Thoracic aorta endothelial cell (primary cell): ENCODE measurements at places on chromosomes 12 and 14. TPM values are rescaled to one million over a fixed set of nuclear protein-coding genes. Genes with fewer than 3 reads are reported as not detected.

The SYNE3 gene
- 14.8 and 19.8 TPM in 2 replicates for total RNA-seq

The PIWIL1 gene
- not detected in 2 replicates for total RNA-seq

The STAB2 gene
- not detected in 2 replicates for total RNA-seq

The TRAF3 gene
- 27.7 and 28.6 TPM in 2 replicates for total RNA-seq

The TBC1D30 gene
- 20.1 and 29.1 TPM in 2 replicates for total RNA-seq

The PTPRR gene
- 0.86 and 2.1 TPM in 2 replicates for total RNA-seq

The PUS1 gene
- total RNA-seq, result 19.5 and 20.2 TPM in 2 replicates

The DBX2 gene
- total RNA-seq, result not detected in 2 replicates

The IFNG-AS1 gene
- total RNA-seq, result not detected in 2 replicates

The TAS2R14 gene
- 4.9 and 6.8 TPM in 2 replicates for total RNA-seq

The TMPRSS12 gene
- not detected in 2 replicates for total RNA-seq

The FANCM gene
- total RNA-seq, result 23.0 and 23.7 TPM in 2 replicates

The SERPINA5 gene
- 0.53 TPM in 1 of 2 replicates, not detected in the other for total RNA-seq

The EIF2S3B gene
- total RNA-seq, result 1.5 and 1.7 TPM in 2 replicates

The PRIMA1 gene
- not detected in 2 replicates for total RNA-seq

The KCNJ8 gene
- not detected in 2 replicates for total RNA-seq

The PTPN21 gene
- 7.5 and 9.8 TPM in 2 replicates for total RNA-seq

The NANOG gene
- total RNA-seq, result not detected in 2 replicates

The AMDHD1 gene
- total RNA-seq, result 0.13 and 0.14 TPM in 2 replicates

The SPRING1 gene
- total RNA-seq, result 43.6 and 47.5 TPM in 2 replicates

The ATP5F1B gene
- 679 and 680 TPM in 2 replicates for total RNA-seq

The RNF212B gene
- total RNA-seq, result not detected in 2 replicates

The NOS1 gene
- under 0.01 and 0.14 TPM in 2 replicates for total RNA-seq

The VEZT gene
- total RNA-seq, result 124 and 130 TPM in 2 replicates

The CABP1 gene
- total RNA-seq, result 0.14 TPM in 1 of 2 replicates, not detected in the other

The GUCY2C gene
- total RNA-seq, result not detected in 2 replicates

The BCL7A gene
- 7.0 and 10.6 TPM in 2 replicates for total RNA-seq

The ITGA5 gene
- 876 and 1,083 TPM in 2 replicates for total RNA-seq

The GPR162 gene
- total RNA-seq, result 5.7 and 9.4 TPM in 2 replicates

The CFAP54 gene
- 44.4 and 68.3 TPM in 2 replicates for total RNA-seq

The GPD1 gene
- total RNA-seq, result 0.22 TPM in 1 of 2 replicates, not detected in the other

The MGST1 gene
- 41.6 and 137 TPM in 2 replicates for total RNA-seq

The RECQL gene
- total RNA-seq, result 157 and 166 TPM in 2 replicates

The NR1H4 gene
- not detected in 2 replicates for total RNA-seq

The ZNF384 gene
- total RNA-seq, result 27.0 and 28.2 TPM in 2 replicates

The FLVCR2 gene
- total RNA-seq, result 0.66 and 0.79 TPM in 2 replicates

The PSMA3 gene
- 244 and 248 TPM in 2 replicates for total RNA-seq

The ADGRD1 gene
- total RNA-seq, result under 0.01 TPM in 1 of 2 replicates, not detected in the other

The ADCY4 gene
- total RNA-seq, result 30.9 and 34.2 TPM in 2 replicates

The RASSF9 gene
- total RNA-seq, result 1.7 and 2.4 TPM in 2 replicates

The FOXN4 gene
- not detected in 2 replicates for total RNA-seq

The HOXC10 gene
- total RNA-seq, result not detected in 2 replicates

The KRT85 gene
- not detected in 2 replicates for total RNA-seq

The NTS gene
- total RNA-seq, result not detected in 2 replicates

The GPX2 gene
- not detected in 2 replicates for total RNA-seq

The ACOT4 gene
- total RNA-seq, result 0.57 and 0.66 TPM in 2 replicates

The ANG gene
- 4.3 and 4.7 TPM in 2 replicates for total RNA-seq
